ENCODE measurements at places on chromosomes 2 and 18. TPM values are rescaled to one million over a fixed set of nuclear protein-coding genes. Genes with fewer than 3 reads are reported as not detected.

DNA sequence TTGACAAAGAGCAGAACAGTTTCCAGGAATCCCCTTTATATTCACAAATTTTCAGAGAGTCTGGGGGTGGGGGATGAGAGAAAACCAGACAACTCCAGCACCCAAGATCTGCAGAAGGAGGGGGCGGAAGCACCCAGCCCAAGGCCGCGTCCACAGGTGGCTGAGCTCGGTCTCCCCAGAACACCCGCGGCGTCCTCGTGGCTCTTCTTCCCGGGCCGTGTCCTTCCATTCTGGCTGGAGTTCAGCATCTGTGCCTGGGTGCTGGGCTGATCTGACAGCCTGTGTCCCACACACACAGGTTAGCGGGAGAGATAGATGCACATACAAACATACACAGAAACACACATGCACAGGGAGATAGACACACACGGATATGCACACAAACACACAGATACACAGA lies 455.8 kb upstream of the SALL3 start:
- H3K36me3 ChIP-seq: no peaks in the 10 kb centered on the region
- no peaks in the 10 kb centered on the region for H3K27me3 ChIP-seq
- H3K4me3 ChIP-seq: no peak overlapping the region
- H3K27ac ChIP-seq: no peak overlapping the region
- no peaks in the 10 kb centered on the region for H3K4me1 ChIP-seq

DNA sequence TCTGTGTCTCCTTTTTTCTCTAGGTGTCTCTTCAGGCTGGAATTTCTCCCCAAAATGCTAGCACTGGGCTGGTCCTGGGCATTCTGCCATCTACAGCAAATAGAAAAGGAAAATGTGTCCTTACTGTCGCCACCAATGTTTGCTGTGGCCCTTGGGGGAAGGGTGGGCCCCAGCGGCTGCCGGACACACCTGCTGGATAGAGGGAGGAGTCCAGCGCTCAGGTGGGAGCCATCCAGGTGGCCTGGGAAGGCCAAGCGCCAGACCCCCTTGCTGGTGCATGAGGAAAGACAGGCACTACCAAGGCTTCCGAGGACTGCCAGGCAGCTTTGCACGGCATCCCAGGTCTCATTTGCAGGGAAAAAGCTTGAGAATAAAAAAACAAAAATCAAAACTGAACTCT lies 147.7 kb upstream of the GATA6 start:
- peaks cover 57% of the 10 kb centered on the region for H3K4me1 ChIP-seq
- no peaks in the 10 kb centered on the region for H3K27me3 ChIP-seq
- no peak overlapping the region for H3K4me3 ChIP-seq
- no peaks in the 10 kb centered on the region for H3K36me3 ChIP-seq
- peak overlapping the region; percentile 87 for H3K27ac ChIP-seq

- H3K27ac ChIP-seq: no peak overlapping the region
- H3K4me1 ChIP-seq: no peaks in the 10 kb centered on the region
- H3K36me3 ChIP-seq: no peaks in the 10 kb centered on the region
- no peak overlapping the region for H3K4me3 ChIP-seq
These were observed 162.7 kb upstream of the COL3A1 start for GRCh38 chr2:188811522-188811921.

DNA sequence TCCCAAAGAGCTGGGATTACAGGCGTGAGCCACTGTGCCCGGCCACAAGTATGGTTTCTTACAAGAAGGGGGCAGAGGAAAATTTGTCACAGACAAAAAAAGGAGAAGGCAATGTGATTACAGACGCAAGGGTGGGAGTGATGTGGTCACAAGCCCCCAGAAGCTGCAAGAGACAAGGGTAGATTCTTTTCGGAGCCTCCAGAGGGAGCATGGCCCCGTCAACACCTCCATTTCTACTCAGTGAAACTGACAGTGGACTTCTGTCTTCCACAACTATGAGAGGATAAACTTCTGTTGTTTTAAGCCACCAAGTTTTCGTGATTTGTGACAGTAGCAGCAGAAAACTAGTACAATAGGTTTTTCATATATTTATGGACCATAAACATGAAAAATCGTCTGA lies 2.1 kb upstream of the TCF7L1 start:
- no peak overlapping the region for H3K4me3 ChIP-seq
- no peak overlapping the region for H3K27ac ChIP-seq
- peaks cover 6% of the 10 kb centered on the region for H3K27me3 ChIP-seq
- peaks cover 7% of the 10 kb centered on the region for H3K4me1 ChIP-seq
- no peak for DNase-seq
- H3K36me3 ChIP-seq: no peaks in the 10 kb centered on the region

- no peaks in the 10 kb centered on the region for H3K36me3 ChIP-seq
- H3K4me3 ChIP-seq: no peak overlapping the region
- DNase-seq: no peak
These were observed 114.8 kb upstream of the ANKRD30BL start for GRCh38 chr2:132276571-132276981.

DNA sequence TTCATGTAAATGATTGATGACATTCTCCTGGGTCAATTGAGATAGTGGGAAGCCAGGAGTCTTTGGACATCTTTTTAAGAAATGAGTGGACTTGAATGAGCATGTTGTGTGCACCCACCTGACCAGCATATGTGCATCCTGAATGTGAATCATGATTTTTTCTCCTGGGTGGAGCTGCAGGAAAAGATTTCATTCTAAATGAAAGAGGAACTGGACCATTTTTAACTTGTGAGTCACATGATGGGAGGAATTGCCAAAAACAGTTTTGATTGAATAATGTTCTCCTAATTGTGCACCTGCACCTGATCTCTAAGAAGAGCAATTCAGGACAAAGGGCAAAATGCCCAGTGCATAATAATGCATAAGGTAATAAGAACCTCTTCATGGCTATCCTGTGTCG lies 32.3 kb downstream of the COPS8 start:
- H3K4me3 ChIP-seq: no peak overlapping the region
- no peaks in the 10 kb centered on the region for H3K36me3 ChIP-seq
- DNase-seq: no peak
- no peaks in the 10 kb centered on the region for H3K4me1 ChIP-seq
- no peaks in the 10 kb centered on the region for H3K27me3 ChIP-seq
- H3K27ac ChIP-seq: no peak overlapping the region

GRCh38 chr2:15302154-15302553 lies 259.0 kb downstream of the NBAS start:
- peaks cover 45% of the 10 kb centered on the region for H3K36me3 ChIP-seq
- no peak overlapping the region for H3K27ac ChIP-seq
- H3K4me1 ChIP-seq: no peaks in the 10 kb centered on the region
- no peak overlapping the region for H3K4me3 ChIP-seq
- H3K27me3 ChIP-seq: no peaks in the 10 kb centered on the region

DNA sequence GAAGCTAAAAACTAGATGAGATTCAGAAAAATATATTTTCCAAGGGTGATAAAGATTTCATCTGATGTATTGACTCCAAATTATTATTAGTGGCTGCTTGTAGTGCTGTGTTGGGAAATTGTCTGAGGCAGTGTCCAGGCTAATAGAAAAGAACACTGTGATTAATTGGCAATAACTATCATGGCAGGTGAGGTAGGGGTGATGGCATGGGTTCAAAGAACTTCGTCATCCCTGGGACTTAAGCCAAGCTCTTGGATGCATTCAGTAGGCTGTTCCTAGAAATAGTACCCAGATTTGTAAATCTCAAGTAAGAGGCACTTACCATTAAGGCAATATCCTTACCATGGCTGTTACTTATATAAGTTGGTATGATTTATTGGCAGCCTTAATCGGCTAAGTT lies 13.2 kb upstream of the RAPGEF4 start:
- DNase-seq: no peak
- no peaks in the 10 kb centered on the region for H3K36me3 ChIP-seq
- H3K27me3 ChIP-seq: no peaks in the 10 kb centered on the region
- peaks cover 15% of the 10 kb centered on the region for H3K4me1 ChIP-seq

DNA sequence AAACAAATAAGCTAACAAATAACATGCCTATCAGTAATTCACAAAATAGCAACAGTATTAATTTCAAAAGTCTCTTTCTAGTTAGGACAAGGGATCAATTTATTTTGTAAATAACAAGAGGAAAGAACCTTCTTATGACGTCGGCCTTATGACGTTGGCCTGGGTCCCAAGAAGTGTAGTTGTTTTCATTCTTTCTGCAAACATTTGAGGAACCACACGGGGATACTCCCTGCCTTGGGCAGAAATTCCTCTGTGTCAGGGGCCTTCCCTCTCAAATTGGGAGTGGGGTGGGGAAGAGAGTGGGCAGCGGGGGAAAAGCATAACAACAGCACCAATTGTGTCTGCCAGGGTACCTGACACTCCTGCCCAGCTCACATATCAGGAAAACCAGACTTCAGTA lies 1.3 kb downstream of the CCDC68 start:
- H3K4me3 ChIP-seq: peak overlapping the region; percentile 99
- H3K27me3 ChIP-seq: no peaks in the 10 kb centered on the region
- H3K36me3 ChIP-seq: no peaks in the 10 kb centered on the region

DNA sequence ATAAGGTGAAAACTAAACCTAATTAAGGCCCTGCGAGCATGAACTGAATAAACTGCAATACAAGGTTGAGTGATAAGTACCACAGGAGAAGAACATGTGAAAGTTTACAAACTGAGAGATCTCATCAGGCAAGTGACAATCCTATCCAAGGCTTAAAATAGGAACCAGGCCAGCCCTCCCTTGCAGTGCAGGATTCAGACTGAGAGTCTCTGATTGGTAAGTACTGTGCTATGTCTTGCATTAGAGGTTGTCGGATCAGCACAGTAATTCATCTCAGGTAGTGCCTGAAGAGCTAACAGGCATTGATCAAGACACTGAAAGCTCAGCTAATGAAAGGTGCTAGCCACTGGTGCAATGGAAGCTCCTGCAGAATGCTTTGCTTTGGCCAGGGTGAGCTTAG lies 801.7 kb upstream of the ID2 start:
- no peaks in the 10 kb centered on the region for H3K27me3 ChIP-seq
- no peak for DNase-seq
- H3K4me1 ChIP-seq: peaks cover 6% of the 10 kb centered on the region
- no peaks in the 10 kb centered on the region for H3K36me3 ChIP-seq
- no peak overlapping the region for H3K27ac ChIP-seq

DNA sequence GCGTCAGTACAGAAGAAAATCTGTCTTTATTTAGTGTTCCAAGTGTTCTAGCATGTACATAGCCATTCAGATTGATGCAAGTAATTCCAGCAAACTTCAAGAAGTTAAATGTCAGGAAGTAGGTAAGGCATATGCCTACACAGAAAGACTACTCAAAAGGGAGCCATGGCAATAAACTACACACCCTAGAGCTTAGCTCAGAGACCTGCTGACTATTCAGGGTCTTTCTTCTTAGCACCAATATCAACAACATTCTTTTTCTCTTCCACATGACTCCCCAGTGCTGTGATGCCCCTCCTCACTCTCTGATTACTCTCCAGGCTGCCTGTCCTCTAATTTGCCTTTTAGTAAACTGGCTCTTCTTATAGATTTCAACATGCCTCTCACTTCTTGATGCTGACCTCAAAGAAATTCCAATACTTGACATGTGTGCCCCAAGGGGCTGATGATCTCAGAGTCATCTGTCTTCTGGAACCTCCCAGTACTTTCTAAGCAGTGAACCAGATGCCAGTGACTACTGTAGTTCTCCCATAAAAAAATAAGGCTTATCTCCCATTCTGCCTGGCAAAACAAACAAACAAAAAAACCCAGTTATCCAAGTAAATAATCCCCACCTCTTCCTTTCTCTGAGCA lies 909.2 kb upstream of the FANCL start:
- no peaks in the 10 kb centered on the region for H3K4me1 ChIP-seq
- no peaks in the 10 kb centered on the region for H3K27me3 ChIP-seq
- no peak overlapping the region for H3K27ac ChIP-seq

DNA sequence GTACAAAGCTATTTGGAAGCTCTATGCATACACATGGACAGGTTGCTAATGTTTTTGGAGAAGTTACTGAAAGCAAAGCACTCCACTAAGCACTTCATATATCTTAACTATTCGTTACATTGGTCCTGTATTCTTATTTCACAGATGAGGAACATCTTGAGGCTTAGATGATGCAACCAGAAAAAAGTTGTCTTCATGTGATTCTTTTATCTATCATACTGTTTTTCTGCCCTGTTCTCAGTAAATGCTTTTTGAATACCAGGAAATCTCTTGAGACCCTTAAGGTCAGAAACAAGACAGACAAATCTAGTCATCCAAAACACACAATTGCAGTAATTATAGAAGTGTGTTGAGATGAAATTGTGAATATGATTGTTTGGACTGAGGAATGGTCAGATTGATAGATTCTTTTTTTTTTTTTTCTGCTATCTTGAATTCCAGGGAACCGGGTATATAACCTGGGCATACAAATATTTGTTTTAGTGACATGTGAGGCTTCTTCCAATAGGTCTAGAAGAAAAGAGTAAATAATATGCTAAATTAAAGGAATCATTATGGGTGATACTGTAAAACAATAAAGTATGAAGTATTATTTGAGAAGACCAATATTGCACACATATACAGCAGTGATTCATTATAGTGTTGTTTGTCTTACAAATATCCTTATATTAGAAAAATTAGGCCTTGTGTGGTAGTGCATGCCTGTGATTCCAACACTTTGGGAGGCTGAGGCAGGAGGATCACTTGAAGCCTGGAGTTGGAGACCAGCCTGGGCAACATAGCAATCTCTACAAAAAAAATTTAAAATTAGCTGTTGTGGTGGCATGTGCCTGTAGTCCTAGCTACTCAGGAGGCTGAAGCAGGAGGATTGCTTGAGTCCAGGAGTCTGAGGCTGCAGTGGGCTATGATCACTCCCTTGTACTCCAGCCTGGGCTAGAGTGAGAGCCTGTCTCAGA lies 33.7 kb downstream of the EHBP1 start:
- DNase-seq: no peak
- H3K27ac ChIP-seq: no peak overlapping the region
- H3K4me1 ChIP-seq: no peaks in the 10 kb centered on the region
- no peaks in the 10 kb centered on the region for H3K36me3 ChIP-seq

DNA sequence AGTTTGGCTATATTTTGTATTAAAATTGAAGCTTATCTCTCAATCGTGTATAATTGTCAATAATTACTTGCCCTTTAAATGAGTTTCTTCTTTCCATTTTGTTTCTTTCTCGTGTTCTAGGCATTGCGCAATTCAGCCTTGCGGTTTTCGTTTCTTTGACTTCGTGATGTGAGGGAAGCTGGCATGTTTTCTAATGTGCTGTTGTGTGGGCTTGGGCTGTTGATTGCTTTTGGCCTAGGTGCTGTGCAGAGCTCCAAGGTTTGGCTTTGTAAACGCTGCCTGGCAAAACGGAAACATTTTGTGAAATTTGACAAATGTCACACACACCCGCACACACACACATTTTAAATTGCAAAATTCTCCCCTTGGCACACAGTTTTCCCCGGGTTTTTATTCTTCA lies 242.6 kb upstream of the TCF4 start:
- H3K4me3 ChIP-seq: no peak overlapping the region
- no peaks in the 10 kb centered on the region for H3K36me3 ChIP-seq
- no peaks in the 10 kb centered on the region for H3K27me3 ChIP-seq
- no peak overlapping the region for H3K27ac ChIP-seq
- no peaks in the 10 kb centered on the region for H3K4me1 ChIP-seq
- no peak for DNase-seq

DNA sequence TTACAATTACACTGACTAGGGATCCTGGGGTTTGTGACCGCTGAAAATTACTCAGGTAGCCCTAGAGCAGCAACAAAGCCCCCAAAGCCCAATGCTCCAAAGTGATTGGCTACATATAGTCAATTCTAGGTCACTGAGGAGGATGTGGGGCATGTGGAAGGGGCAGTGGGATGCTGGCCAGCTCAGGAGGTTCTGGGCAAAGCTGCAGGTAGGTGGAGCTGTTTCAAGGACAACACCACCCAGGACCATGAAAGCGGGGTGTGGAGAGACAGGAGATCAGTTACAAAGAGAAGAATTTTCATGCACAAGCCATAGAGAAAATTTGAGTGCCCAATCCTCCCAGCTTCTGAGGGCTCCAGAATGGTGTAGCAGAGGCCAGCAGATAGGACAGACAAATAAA lies 75.0 kb upstream of the CCDC85A start:
- H3K27me3 ChIP-seq: no peaks in the 10 kb centered on the region
- no peak for DNase-seq
- no peak overlapping the region for H3K4me3 ChIP-seq

The CYRIA gene
- polyA plus RNA-seq: 5.3 TPM

The HAAO gene
- polyA plus RNA-seq: 47.9 TPM

The RFTN2 gene
- polyA plus RNA-seq: 4.5 TPM

The PPP1R1C gene
- polyA plus RNA-seq: 3.3 TPM

The CMPK2 gene
- polyA plus RNA-seq: 13.3 TPM

The IKZF2 gene
- 3.2 TPM for polyA plus RNA-seq

All from large intestine (tissue), 12 donors.